Body of pancreas (tissue), 4 donors: ENCODE measurements at places on chromosomes 12 and 14. TPM values are rescaled to one million over a fixed set of nuclear protein-coding genes. Genes with fewer than 3 reads are reported as not detected.

The KRT5 gene
- total RNA-seq = 0.52 TPM

- H3K4me1 ChIP-seq = peaks cover 43% of the 10 kb centered on the region
- no peaks in the 10 kb centered on the region for H3K27me3 ChIP-seq
- peak; percentile 75 for DNase-seq
- H3K36me3 ChIP-seq = peaks cover 6% of the 10 kb centered on the region
Observed at GRCh38 chr14:49621114-49621881, 699 bp downstream of the MGAT2 start.

- H3K4me1 ChIP-seq = no peaks in the 10 kb centered on the region
- no peaks in the 10 kb centered on the region for H3K27me3 ChIP-seq
- no peak overlapping the region for H3K27ac ChIP-seq
- no peak overlapping the region for H3K4me3 ChIP-seq
- DNase-seq = no peak
- H3K36me3 ChIP-seq = no peaks in the 10 kb centered on the region
Observed at GRCh38 chr12:77996670-77997069, 166.0 kb downstream of the NAV3 start.

GRCh38 chr12:68267892-68268396, 14.5 kb upstream of the IL22 start:
- H3K4me3 ChIP-seq = no peak overlapping the region
- no peaks in the 10 kb centered on the region for H3K4me1 ChIP-seq
- H3K27me3 ChIP-seq = no peaks in the 10 kb centered on the region
- no peak for DNase-seq
- no peaks in the 10 kb centered on the region for H3K36me3 ChIP-seq

- no peaks in the 10 kb centered on the region for H3K36me3 ChIP-seq
- H3K27me3 ChIP-seq = no peaks in the 10 kb centered on the region
- no peaks in the 10 kb centered on the region for H3K4me1 ChIP-seq
- no peak for DNase-seq
Observed at GRCh38 chr14:25121337-25122129, 71.6 kb upstream of the STXBP6 start.

The ARL6IP4 gene
- total RNA-seq = 215 TPM
